ENCODE measurements at places on chromosomes 3 and 15. TPM values are rescaled to one million over a fixed set of nuclear protein-coding genes. Genes with fewer than 3 reads are reported as not detected.

- peaks cover 5% of the 10 kb centered on the region for H3K4me1 ChIP-seq
- no peak overlapping the region for H3K4me3 ChIP-seq
- H3K36me3 ChIP-seq, result no peaks in the 10 kb centered on the region
- H3K27ac ChIP-seq, result no peak overlapping the region
- H3K27me3 ChIP-seq, result no peaks in the 10 kb centered on the region
These were observed 53.2 kb upstream of the KLF13 start for GRCh38 chr15:31273258-31273941.

- no peaks in the 10 kb centered on the region for H3K36me3 ChIP-seq
- H3K4me3 ChIP-seq, result no peak overlapping the region
- H3K27ac ChIP-seq, result no peak overlapping the region
- H3K27me3 ChIP-seq, result no peaks in the 10 kb centered on the region
- H3K4me1 ChIP-seq, result peaks cover 13% of the 10 kb centered on the region
These were observed 19.5 kb downstream of the LIPH start for GRCh38 chr3:185532901-185533300.

GRCh38 chr15:90422043-90422442 lies 34.0 kb downstream of the IQGAP1 start:
- no peaks in the 10 kb centered on the region for H3K27me3 ChIP-seq
- peaks cover 28% of the 10 kb centered on the region for H3K4me1 ChIP-seq
- H3K36me3 ChIP-seq, result no peaks in the 10 kb centered on the region

- H3K36me3 ChIP-seq, result no peaks in the 10 kb centered on the region
- peaks cover 7% of the 10 kb centered on the region for H3K4me1 ChIP-seq
- no peak overlapping the region for H3K27ac ChIP-seq
- H3K4me3 ChIP-seq, result no peak overlapping the region
These were observed 44.9 kb downstream of the CPN2 start for GRCh38 chr3:194306109-194306686.

GRCh38 chr3:120497336-120497735 lies 46.5 kb upstream of the FSTL1 start:
- no peak overlapping the region for H3K4me3 ChIP-seq
- peaks cover 9% of the 10 kb centered on the region for H3K4me1 ChIP-seq
- H3K27ac ChIP-seq, result no peak overlapping the region
- H3K36me3 ChIP-seq, result no peaks in the 10 kb centered on the region
- DNase-seq, result no peak
- no peaks in the 10 kb centered on the region for H3K27me3 ChIP-seq

- no peaks in the 10 kb centered on the region for H3K27me3 ChIP-seq
- H3K4me1 ChIP-seq, result no peaks in the 10 kb centered on the region
- H3K27ac ChIP-seq, result no peak overlapping the region
- no peak overlapping the region for H3K4me3 ChIP-seq
These were observed 84.2 kb downstream of the SEMA6D start for GRCh38 chr15:47801522-47801921.

GRCh38 chr15:38814891-38815290 lies 250.3 kb upstream of the RASGRP1 start:
- no peak overlapping the region for H3K4me3 ChIP-seq
- H3K27me3 ChIP-seq, result no peaks in the 10 kb centered on the region
- no peak overlapping the region for H3K27ac ChIP-seq
- no peaks in the 10 kb centered on the region for H3K36me3 ChIP-seq
- H3K4me1 ChIP-seq, result no peaks in the 10 kb centered on the region

- no peaks in the 10 kb centered on the region for H3K36me3 ChIP-seq
- no peak overlapping the region for H3K27ac ChIP-seq
- H3K27me3 ChIP-seq, result no peaks in the 10 kb centered on the region
- no peak overlapping the region for H3K4me3 ChIP-seq
These were observed 142.7 kb downstream of the GADL1 start for GRCh38 chr3:30751610-30752299.

DNA sequence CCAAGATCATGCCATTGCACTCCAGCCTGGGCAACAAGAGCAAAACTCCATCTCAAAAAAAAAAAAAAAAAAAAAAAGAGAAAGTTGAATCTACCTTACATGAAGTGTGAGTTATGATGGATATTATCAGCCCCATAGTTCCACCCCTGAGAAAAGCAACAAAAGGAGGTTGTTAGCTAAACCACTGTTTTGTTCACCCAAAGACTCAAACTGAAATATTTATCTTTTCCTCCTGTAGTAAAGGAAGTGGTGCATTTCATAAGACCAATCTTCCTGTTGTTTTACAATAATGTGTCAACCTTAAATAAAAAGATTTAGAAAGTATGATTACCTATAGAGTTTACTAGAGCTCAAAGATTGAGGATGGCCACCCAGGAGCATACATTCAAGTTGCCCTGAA lies 18.7 kb upstream of the TRMT10C start:
- no peaks in the 10 kb centered on the region for H3K27me3 ChIP-seq
- H3K36me3 ChIP-seq, result no peaks in the 10 kb centered on the region
- no peak overlapping the region for H3K27ac ChIP-seq
- H3K4me1 ChIP-seq, result peaks cover 3% of the 10 kb centered on the region

DNA sequence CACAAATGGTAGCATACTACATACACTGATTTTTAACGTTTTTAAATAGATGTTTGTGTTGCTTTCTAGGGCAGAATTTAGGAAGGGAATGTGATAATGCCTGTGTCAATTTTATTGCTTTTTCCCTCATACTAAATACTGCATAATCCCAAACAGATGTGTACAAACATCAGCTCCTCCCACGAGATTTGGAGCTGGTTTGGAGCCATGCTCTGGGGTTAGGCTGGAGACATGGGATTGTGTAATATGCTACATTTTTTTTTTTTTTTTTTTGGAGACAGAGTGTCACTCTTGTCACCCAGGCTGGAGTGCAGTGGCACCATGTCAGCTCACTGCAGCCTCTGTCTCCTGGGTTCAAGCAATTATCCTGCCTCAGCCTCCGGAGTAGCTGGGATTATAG lies 80.1 kb downstream of the EBLN2 start:
- H3K36me3 ChIP-seq, result no peaks in the 10 kb centered on the region
- no peaks in the 10 kb centered on the region for H3K27me3 ChIP-seq
- peaks cover 5% of the 10 kb centered on the region for H3K4me1 ChIP-seq
- DNase-seq, result no peak
- H3K27ac ChIP-seq, result no peak overlapping the region

GRCh38 chr3:50539356-50540286 lies 27.9 kb downstream of the C3orf18 start:
- no peaks in the 10 kb centered on the region for H3K27me3 ChIP-seq
- no peak overlapping the region for H3K4me3 ChIP-seq
- DNase-seq, result no peak
- no peaks in the 10 kb centered on the region for H3K4me1 ChIP-seq
- no peaks in the 10 kb centered on the region for H3K36me3 ChIP-seq
- no peak overlapping the region for H3K27ac ChIP-seq

- DNase-seq, result no peak
- no peaks in the 10 kb centered on the region for H3K27me3 ChIP-seq
- H3K4me1 ChIP-seq, result peaks cover 10% of the 10 kb centered on the region
- no peak overlapping the region for H3K27ac ChIP-seq
- no peak overlapping the region for H3K4me3 ChIP-seq
- H3K36me3 ChIP-seq, result no peaks in the 10 kb centered on the region
These were observed 277.4 kb upstream of the NR2E3 start for GRCh38 chr15:71532994-71533393.

DNA sequence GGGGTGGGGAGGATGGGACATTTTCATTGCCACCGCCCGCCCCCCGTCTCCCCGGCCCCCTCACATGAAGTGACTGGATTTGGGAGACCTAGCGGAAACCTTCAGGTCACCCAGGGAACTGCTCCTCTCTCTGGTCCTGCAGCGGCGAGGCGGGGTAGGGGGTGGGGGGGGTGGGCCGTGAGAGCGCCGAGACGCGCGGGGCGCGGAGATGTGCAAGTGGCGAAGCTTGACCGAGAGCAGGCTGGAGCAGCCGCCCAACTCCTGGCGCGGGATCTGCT lies 712 bp upstream of the MME start:
- H3K4me1 ChIP-seq, result peaks cover 6% of the 10 kb centered on the region
- no peak overlapping the region for H3K27ac ChIP-seq
- peak overlapping the region; percentile 30 for H3K4me3 ChIP-seq
- peaks cover 1% of the 10 kb centered on the region for H3K27me3 ChIP-seq
- DNase-seq, result peak; percentile 4
- no peaks in the 10 kb centered on the region for H3K36me3 ChIP-seq

MAN2C1 gene
- total RNA-seq, result 140 TPM

SI gene
- 1.7 TPM for total RNA-seq

PDE8A gene
- total RNA-seq, result 25.2 TPM

CAND2 gene
- not detected for total RNA-seq

FANCD2OS gene
- not detected for total RNA-seq

RPS17 gene
- 2,047 TPM for total RNA-seq

SERINC4 gene
- 0.23 TPM for total RNA-seq
